ENCODE measurements at places on chromosomes 5 and 9.

DNA sequence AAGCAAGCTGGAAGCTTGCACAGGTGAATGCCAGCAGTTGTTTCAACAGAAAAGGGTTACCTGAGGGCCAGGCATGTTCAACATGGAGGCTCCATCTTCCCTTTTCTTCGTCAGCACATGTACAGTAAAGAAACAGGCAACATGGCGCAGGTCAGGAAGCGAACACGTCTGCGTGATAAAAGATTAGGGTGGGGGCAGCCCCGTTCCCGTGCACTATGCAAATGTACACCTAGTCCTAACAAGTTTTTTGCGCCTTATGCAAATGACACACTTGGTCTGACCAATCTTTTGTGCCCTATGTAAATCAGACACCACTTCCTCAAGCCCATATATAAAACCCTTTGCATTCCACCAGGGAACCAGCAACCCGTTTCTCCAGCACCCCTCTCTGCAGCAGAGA lies 452.1 kb upstream of the PTPRD start:
- DNase-seq = no peak

DNA sequence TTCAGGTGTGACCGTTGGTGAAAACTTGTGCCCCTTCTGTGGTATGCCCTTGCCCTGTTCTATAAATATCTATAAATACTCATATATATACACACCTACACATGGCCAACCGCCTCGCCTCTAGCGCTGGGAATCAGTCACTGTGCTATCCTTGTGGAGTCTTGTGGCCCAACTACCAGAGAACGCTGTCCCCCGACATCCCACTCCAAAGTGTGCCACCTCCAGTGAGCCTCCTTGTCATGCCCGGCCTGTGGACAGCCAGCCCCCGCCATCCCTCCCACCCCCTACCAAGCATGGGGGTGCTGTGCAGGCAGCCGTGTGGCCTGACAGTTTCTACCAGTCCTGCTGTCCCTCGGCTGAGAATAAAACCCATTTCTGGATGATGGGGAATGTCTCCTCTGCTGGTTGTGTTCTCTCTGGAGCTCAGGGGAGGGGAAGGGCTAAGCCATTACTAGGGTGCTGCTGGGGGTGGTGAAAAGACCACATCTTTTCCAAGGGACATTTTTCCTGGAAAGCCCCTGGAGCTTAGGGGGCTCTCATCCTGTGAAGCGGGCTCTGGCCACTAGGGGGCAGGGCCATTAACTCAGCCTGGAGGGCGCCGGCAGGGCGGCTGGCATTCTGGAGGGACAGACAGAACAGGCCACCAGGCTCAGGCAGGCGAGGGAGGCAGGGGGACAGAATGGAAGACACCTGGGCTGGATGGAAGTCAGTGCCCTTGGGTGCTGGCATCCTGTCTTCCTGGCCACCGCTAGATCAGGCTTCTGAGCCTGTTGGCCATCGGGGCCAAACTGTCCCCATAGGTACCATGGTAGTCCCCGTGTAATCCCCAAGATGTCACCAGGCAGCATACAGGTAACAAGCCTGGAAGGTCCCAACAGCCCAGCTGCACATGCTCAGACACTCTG lies 20.7 kb downstream of the GOLGA2 start:
- DNase-seq = peak; percentile 54

GRCh38 chr9:13778631-13779030 lies 499.1 kb upstream of the MPDZ start:
- no peak for DNase-seq

GRCh38 chr5:73564018-73564417 lies 1.4 kb downstream of the ANKRA2 start:
- DNase-seq = no peak

DNA sequence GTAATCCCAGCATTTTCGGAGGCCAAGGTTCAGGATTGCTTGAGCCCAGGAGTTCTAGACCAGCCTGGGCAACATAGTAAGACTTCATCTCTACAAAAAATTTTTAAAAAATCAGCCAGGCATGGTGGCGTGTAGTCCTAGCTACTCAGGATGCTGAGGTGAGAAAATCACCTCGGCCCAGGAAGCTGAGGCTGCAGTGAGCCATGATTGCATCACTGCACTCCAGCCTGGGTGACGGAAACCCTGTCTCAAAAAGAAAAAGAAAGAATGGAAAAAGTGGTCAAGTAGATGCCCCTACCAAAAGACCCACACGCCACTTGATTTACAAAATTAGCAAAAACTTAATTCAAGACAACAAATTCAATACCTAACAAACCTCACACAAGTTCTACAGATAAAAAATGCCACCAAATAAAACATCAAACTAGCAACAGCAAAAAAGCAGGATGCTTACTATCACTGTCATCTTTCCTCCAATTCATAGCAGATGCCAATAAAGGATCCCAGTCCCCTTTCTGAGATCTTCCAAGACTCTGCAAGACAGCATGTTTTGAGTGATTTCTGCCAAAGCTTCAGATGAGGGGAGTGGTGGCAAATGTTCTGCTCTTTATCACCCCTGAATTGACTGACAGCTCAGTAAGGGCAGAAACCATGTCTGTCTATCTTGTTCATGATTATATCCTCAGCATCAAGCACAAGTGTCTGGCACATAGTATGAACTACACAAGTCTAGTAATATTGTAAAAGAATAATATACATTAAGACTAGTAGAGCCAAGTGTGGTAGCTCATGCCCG lies 34.2 kb upstream of the TESK1 start:
- DNase-seq = peak; percentile 81

DNA sequence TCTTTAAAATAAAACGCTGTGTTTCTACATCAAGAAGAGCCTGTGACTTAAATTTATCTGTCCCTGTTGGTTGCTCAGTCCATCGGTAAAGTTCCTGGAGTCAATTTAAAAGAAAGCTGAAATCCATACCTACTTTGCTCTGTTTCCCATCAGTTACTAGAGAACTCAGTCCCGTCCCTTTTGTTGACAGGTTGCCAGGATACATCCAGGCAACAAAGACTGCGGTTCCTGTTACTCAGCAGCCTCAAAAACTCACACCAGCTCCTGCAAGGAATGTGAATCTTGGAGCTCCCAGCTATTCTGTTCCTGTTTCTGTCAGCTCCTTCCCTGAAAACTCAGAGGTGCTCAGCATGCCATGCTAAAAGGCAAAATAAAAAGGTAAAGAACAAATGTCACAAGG lies at the start of gene ZNF474:
Gene ZNF474 (plus strand): TSS at position 241 of the 400 bp plus-strand sequence. CDS start 22,445 bp downstream, outside the sequence.
- DNase-seq = no peak

DNA sequence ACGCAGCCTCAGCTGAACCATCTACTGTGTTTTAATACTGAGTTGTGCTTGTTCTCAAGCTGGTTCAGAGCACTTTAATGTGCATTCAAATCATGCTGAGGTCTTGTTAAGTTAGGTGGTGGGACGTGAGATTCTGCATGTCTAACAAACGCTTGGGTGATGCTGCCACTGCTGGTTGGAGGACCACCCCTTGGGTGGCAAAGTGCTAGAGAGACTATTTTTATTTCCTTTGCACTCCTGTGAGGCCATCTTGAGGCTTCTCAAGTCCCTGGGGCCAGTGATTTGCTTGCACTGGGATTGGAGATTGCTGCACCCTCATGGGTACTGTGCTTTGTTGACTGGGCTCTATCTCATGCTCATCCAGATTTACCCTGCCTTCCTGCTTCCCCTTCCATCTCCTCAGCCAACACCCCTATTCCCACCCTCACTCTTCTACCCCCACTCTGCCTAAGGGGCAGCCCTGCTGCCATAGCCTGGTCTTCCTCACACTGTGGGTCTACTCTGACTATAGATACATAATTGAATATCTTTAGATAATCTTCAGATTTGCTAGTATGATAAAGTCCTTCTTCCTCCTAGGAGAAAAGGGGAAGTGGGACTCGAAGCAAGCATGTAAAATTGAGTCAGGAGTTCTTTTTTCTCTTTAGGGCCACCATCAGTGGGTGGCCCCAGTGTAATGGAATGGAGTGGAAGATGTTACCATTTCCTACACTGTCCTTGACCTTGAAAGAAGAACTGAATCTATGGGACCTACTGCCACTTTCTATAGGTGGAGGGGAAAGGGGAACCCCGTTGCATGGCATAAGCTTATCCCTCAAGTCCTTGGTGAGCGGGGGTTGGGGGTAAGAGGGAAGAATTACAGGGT lies 45.1 kb upstream of the SUB1 start:
- DNase-seq = no peak

GRCh38 chr9:24846248-24846912 lies 300.7 kb upstream of the IZUMO3 start:
- DNase-seq = no peak

GRCh38 chr5:177431317-177432142 lies 5.1 kb downstream of the GRK6 start:
- DNase-seq = peak; percentile 90

GRCh38 chr9:124020520-124021384 lies 9.2 kb downstream of the LHX2 start:
- no peak for DNase-seq

DNA sequence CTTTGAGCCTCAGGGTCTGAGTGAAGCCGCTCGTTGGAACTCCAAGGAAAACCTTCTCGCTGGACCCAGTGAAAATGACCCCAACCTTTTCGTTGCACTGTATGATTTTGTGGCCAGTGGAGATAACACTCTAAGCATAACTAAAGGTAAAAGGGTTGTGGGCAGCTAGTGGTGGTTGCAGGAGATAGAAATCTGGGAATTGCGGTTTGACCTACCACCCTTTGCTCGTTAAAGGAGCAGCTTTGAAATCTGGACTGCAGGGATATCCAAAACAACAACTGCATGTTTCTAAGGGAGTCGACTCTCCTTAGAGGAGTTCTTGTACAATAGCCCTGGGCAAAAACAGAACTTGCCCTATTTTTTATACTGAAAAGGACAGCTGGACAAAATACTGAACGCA lies 19.0 kb downstream of the ABL1 start:
- DNase-seq = no peak

GRCh38 chr9:12739014-12739652 lies 35.7 kb upstream of the LURAP1L start:
- DNase-seq = no peak

- no peak for DNase-seq
These were observed 488.5 kb downstream of the NR2F1-AS1 start for GRCh38 chr5:93092349-93093105.
